ENCODE measurements at places on chromosomes 12 and 14. TPM values are rescaled to one million over a fixed set of nuclear protein-coding genes. Genes with fewer than 3 reads are reported as not detected.

Gene SCNN1A
- 0.20 TPM for total RNA-seq

Gene RHOJ
- not detected for total RNA-seq

Gene OVCH1
- not detected for total RNA-seq

Gene TROAP
- 67.4 TPM for total RNA-seq

Gene MMP17
- total RNA-seq, result not detected

Gene TXNDC16
- 4.5 TPM for total RNA-seq

Gene FOXG1
- total RNA-seq, result not detected

Gene CCDC177
- not detected for total RNA-seq

Gene UNC119B
- 31.9 TPM for total RNA-seq

Gene PROX2
- total RNA-seq, result 0.41 TPM

DNA sequence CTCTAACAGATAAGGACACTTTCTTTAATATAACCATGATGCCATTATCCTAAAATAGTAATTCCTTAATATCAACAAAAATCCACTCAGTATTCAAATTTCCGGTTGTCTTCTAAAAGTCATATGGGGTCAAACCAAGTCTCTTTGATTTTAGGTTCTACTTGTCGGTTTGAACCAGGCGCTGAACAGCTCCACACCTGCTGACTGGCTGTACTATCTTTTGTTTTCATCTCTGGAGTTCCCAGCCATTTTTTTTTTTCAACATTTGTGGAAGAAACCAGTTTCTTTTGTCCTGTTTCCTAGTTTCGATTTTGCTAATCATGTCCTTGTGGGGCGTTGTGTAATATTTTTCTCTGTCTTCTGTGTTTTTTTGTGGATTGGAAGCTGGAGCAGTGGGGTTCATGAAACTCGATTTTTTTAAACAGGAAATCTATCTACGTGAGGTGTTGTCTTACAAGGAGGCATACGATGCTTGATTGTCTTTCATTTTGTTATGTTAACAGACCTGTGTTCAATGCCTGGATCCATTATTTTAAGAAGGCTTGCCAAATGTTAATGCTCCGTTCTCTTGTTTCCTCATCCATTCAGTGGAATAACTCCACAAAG is 50.2 kb downstream of the FZD10 start:
- H3K4me3 ChIP-seq, result no peak overlapping the region
- no peaks in the 10 kb centered on the region for H3K36me3 ChIP-seq
- no peak for DNase-seq
- H3K4me1 ChIP-seq, result no peaks in the 10 kb centered on the region

GRCh38 chr12:40921563-40922163 is 229.4 kb downstream of the CNTN1 start:
- no peak overlapping the region for H3K27ac ChIP-seq
- no peaks in the 10 kb centered on the region for H3K4me1 ChIP-seq
- no peak overlapping the region for H3K4me3 ChIP-seq
- no peaks in the 10 kb centered on the region for H3K36me3 ChIP-seq
- DNase-seq, result no peak

- H3K27me3 ChIP-seq, result no peaks in the 10 kb centered on the region
- no peak for DNase-seq
- no peaks in the 10 kb centered on the region for H3K4me1 ChIP-seq
- no peak overlapping the region for H3K4me3 ChIP-seq
- no peaks in the 10 kb centered on the region for H3K36me3 ChIP-seq
These were observed 531.4 kb upstream of the LMO3 start for GRCh38 chr12:17137396-17137795.

- no peak overlapping the region for H3K27ac ChIP-seq
- peaks cover 7% of the 10 kb centered on the region for H3K4me1 ChIP-seq
- no peaks in the 10 kb centered on the region for H3K36me3 ChIP-seq
These were observed 23.8 kb upstream of the PPP1CC start for GRCh38 chr12:110766311-110767154.

DNA sequence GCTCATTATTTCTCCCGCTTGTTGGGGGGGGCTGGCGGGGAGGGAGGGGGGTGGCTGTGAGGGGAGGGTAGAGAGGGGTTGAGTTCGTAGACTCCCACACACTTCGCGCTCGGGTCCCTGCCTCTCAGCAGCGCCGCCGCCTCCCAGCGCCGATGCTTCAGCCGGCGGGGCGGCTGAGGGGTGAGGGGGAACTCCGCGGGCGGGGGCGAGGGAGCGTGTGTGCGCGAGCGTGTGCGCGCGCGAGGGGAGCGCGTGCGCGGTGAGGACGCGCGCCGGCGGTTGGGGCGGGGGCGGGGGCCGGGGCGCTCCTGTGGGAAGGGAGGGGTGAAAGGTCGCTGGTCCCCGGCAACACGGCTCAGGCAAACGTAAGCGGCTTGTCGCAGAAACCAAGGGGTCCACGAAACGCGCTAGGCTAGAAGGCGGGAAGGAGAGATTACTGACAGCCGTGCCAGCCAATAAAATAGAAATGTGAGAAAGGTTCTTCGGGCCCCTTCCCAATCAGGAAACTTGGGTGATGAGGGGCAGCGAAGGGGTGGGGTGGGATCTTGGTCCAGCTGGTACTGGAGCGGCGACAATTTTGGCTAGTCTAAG is 343 bp upstream of the NOVA1 start:
- H3K27ac ChIP-seq, result no peak overlapping the region
- no peak overlapping the region for H3K4me3 ChIP-seq
- peaks cover 3% of the 10 kb centered on the region for H3K36me3 ChIP-seq
- peaks cover 2% of the 10 kb centered on the region for H3K4me1 ChIP-seq
- DNase-seq, result no peak

DNA sequence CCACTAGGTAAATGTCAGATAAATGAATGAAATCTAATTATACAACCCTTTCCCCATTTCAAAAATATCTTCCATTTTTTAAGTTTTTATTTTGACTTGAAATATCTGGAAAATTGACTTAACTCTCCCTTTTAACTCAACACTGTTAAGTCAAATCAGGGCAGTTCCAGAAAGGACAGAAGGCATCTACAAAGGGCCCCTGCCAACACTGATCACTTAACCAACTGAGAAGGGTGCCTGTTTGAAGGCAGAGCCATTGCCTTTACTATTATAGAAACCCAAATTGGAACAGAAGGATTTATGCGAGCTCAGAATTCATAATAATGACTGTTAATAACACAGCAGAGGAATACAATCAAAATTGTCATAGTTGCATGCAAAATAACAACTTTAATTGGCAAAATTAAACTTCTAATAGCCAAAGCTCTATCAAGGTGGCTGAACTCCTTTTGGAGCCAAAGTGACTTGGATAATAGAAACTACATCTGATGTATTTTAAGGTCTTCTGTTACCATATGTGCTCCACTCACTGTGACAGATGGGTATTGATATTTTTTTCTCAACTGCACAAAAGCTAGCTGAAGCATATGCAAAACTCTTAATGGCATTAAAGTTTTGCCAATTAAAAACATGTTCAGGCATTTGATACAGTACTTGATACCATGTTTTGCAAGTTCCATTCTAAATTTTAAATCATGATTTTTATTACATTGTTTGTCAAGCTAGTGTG is 383.8 kb downstream of the NOVA1 start:
- H3K4me1 ChIP-seq, result no peaks in the 10 kb centered on the region
- no peak for DNase-seq

DNA sequence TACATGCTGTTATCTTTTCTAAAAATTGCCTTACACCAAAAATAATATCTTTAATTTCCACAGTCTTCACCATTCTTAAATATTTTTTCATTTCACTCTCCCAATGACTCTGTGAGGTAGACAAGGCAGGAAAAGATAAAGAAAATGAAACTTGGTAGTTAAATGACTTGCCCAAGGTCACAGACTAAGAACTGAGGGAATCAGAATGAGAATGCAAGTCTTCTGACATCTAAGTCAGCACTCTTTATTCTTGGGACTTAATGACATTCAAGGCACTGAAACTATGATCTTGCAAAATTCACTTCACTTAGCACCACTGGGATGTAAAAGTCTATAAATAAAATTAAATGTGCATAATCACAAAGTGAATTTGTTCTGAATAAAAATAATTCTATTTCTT is 104.5 kb downstream of the SLC2A13 start:
- no peak overlapping the region for H3K4me3 ChIP-seq
- H3K36me3 ChIP-seq, result peaks cover 20% of the 10 kb centered on the region
- H3K27me3 ChIP-seq, result no peaks in the 10 kb centered on the region
- no peaks in the 10 kb centered on the region for H3K4me1 ChIP-seq
- H3K27ac ChIP-seq, result no peak overlapping the region
- no peak for DNase-seq

DNA sequence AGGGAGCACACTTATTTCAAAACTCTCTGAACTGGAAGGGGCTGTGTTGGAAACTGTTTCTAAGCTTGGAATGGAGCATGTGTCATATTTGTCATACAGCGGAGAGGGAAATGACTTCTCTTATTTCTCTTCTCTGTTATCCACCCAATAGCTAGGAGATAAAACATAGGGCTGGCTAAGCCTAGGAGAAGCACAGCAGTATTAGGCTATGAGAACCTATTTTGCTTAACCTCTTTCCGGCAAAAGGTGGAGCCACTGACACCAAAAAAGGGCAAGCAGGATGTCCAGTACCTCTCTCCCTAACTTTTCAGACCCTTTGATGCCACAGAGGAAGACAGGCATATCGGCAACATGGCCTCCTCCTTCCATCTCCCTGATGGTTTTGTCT is 148.3 kb downstream of the CRADD start:
- H3K4me1 ChIP-seq, result peaks cover 2% of the 10 kb centered on the region
- DNase-seq, result no peak
- H3K27me3 ChIP-seq, result no peaks in the 10 kb centered on the region
- no peak overlapping the region for H3K4me3 ChIP-seq
- no peak overlapping the region for H3K27ac ChIP-seq

DNA sequence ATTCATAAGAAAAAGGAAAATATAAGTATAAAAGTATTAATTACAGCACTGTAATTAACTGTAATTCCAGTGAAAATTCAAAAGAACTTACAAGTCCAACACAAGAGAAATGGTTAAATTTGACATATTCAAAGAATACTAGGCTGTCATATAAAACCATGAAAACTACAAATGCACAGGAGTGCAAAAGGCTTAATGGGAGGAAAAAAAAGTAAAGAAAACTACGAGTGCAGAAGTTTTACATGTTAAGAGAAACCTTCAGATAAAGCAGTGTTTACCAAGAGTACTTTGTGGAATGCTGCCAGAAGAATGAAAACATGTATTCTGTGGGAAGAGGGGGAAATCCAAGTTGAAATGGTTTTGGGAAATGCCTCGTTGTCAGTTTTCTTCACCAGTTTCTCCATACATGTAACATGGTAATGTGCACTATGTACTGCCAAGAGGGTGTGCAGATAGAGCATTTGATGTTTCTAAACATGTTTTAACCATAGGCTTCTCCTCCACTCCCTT is 9.1 kb downstream of the HEATR5A start:
- no peak for DNase-seq
- H3K27ac ChIP-seq, result no peak overlapping the region
- H3K27me3 ChIP-seq, result no peaks in the 10 kb centered on the region
- H3K36me3 ChIP-seq, result peaks cover 1% of the 10 kb centered on the region

DNA sequence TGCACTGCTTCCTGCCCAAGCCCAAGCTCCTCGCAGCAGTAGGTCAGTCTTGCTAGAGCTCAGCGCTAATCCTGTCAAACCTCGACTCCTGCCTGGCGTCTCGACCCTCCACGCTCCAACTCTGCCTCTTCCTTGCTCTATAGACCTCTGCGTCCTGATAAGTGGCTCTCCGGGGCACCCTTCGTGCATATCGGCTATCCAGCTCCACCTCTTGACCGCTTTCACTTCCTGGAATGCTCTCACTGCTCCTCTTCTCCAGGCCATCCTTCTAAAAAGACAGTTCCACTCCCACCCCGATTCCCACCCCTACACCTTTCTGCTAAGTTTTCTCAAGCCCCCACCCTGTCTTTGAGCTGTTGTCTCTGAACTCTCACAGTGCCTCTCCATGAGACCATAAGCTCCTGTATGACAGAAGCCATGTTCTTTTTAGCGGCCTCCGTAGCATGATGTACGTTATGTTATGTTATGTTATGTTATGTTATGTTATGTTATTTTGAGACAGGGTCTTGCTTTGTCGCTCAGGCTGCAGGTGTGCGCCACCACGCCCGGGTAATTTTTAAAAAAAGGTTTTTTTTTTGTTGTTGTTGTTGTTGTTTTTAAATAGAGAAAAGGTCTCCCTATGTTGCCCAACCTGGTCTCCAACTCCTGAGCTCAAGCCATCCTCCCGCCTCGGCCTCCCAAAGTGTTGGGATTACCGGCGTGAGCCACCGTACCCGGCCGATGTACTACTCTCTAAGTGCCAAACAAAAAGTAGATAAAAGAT is 601 bp downstream of the COX14 start:
- no peak for DNase-seq
- peaks cover 40% of the 10 kb centered on the region for H3K4me1 ChIP-seq
- H3K4me3 ChIP-seq, result peak overlapping the region; percentile 89
- peaks cover 7% of the 10 kb centered on the region for H3K36me3 ChIP-seq
- H3K27me3 ChIP-seq, result no peaks in the 10 kb centered on the region

- H3K36me3 ChIP-seq, result peaks cover 18% of the 10 kb centered on the region
- H3K27ac ChIP-seq, result no peak overlapping the region
- H3K4me1 ChIP-seq, result peaks cover 2% of the 10 kb centered on the region
- H3K27me3 ChIP-seq, result no peaks in the 10 kb centered on the region
- H3K4me3 ChIP-seq, result no peak overlapping the region
These were observed 36.9 kb downstream of the PSEN1 start for GRCh38 chr14:73173092-73173735.

GRCh38 chr12:21300632-21301031 is 34.1 kb downstream of the SLCO1A2 start:
- no peaks in the 10 kb centered on the region for H3K27me3 ChIP-seq
- H3K27ac ChIP-seq, result no peak overlapping the region
- H3K4me1 ChIP-seq, result peaks cover 2% of the 10 kb centered on the region
- DNase-seq, result no peak
- no peak overlapping the region for H3K4me3 ChIP-seq
- no peaks in the 10 kb centered on the region for H3K36me3 ChIP-seq

DNA sequence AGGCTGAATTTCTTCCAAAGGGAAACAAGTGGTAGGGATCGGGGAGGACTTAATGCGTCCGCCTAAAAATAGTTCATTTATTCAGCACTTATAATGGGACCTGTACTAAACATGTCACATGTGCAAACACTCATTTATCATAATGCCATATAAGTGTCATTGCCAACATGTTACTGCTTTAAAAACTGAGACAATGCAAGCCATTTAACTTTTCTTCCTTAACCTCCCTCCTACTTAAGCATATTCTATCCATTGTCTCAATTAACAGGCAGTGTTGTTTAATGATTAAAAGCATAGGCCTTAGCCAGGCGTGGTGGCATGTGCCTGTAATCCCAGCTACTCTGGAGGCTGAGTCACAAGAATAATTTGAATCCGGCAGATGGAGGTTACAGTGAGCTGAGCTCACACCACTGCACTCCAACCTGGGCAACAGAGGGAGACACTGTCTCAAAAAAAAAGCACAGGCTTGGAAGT is 13.5 kb upstream of the SCFD1 start:
- H3K27me3 ChIP-seq, result no peaks in the 10 kb centered on the region
- no peak for DNase-seq
- H3K4me1 ChIP-seq, result no peaks in the 10 kb centered on the region
- no peak overlapping the region for H3K4me3 ChIP-seq
- peaks cover 25% of the 10 kb centered on the region for H3K36me3 ChIP-seq
- no peak overlapping the region for H3K27ac ChIP-seq

- no peak overlapping the region for H3K27ac ChIP-seq
- no peak for DNase-seq
- H3K4me3 ChIP-seq, result no peak overlapping the region
- no peaks in the 10 kb centered on the region for H3K27me3 ChIP-seq
These were observed 250.9 kb downstream of the ADGRD1 start for GRCh38 chr12:131204416-131205274.

Measured in activated naive CD4-positive, alpha-beta T cell treated with anti-CD3 and anti-CD28 coated beads for 36 hours (primary cell).